ENCODE measurements at places on chromosomes 1 and 21. TPM values are rescaled to one million over a fixed set of nuclear protein-coding genes. Genes with fewer than 3 reads are reported as not detected.

DNA sequence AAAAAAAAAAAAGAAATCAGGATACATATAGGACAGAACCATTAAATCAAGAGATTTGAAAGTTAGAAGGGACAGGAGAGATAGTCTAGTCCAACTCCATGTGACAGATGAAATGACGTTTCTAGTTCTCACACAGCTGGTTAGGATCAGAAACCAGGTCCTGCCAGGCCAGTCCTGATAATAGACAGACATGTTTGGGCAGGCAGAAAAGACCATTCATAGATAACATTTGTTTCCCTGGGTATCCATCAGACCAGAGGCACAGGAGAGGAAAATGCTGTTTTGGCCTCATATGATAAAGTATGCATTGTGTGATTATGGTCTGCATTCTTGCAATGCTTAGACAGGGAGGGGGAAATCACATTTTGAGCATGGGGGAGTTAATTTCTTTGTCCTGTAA, 29.3 kb downstream of the ZBTB8B start:
- no peak for DNase-seq

- no peak for DNase-seq
Measured at GRCh38 chr1:160403244-160403643, 2.9 kb downstream of the VANGL2 start.

GRCh38 chr1:31891280-31891679, 46.9 kb downstream of the PTP4A2 start:
- no peak for DNase-seq

GRCh38 chr21:27329255-27329851, 362.5 kb upstream of the ADAMTS5 start:
- DNase-seq = no peak

DNA sequence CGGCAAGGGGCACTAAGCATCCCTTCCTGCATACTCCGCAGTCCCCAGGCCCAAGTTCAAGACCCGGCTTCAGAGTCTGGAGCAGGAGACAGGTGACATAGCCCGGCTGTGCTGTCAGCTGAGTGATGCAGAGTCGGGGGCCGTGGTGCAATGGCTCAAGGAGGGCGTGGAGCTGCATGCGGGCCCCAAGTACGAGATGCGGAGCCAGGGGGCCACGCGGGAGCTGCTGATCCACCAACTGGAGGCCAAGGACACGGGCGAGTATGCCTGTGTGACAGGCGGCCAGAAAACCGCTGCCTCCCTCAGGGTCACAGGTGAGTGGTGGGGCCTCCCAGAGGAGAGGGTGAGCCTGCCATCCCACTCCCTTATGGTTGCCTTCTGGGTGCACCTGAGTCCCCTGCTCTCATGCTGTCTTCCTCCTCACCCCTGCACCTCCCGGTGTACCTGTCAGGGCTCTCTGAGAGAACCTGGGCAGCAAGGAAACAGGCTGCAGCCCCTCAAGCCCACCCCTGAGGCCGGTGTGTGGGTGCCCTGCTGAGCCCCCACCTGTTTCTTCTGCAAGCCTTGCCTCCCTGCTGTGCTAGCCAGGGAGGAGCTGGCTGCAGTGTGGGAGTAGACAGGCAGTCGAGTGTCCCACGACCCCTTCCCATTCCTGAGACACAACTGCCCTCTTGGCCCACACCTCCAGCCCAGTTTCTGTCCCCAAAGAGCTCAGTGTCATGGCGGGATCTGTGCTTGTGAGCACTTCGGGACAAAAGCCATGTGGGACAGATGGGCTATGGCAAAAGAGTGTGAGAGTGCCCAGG, 99.2 kb downstream of the TRIM11 start:
- no peak for DNase-seq

- no peak for DNase-seq
Measured at GRCh38 chr1:207897188-207897587, 13.7 kb downstream of the CD34 start.

GRCh38 chr1:3885611-3886010, 14.5 kb downstream of the C1orf174 start:
- no peak for DNase-seq

DNA sequence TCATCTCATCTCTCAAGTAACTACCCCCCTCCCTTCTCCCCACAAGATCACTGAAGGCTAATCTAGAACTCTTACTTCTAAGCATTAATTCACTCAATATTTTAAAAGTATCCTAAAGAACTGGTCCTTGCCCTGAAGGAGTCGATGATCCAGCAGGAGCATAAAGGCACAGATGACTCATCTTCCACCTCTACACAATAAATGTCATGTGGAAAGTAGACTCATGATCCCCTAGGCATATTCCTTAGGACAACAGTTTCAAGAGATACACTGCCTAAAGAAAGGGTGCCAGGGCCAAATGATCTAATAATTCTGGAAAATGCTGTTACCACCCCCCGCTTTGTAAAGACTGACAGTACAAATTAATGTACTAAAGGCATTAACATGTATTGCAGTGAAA, 85.8 kb upstream of the DIRAS3 start:
- DNase-seq = no peak

- peak; percentile 89 for DNase-seq
Measured at GRCh38 chr1:36099681-36100341, 11.1 kb downstream of the ADPRS start.

GRCh38 chr1:12565966-12566352, 52.1 kb downstream of the DHRS3 start:
- no peak for DNase-seq

The MAB21L3 gene
- total RNA-seq = not detected

- DNase-seq = no peak
Measured at GRCh38 chr1:184060316-184060715, 8.8 kb downstream of the TSEN15 start.

DNA sequence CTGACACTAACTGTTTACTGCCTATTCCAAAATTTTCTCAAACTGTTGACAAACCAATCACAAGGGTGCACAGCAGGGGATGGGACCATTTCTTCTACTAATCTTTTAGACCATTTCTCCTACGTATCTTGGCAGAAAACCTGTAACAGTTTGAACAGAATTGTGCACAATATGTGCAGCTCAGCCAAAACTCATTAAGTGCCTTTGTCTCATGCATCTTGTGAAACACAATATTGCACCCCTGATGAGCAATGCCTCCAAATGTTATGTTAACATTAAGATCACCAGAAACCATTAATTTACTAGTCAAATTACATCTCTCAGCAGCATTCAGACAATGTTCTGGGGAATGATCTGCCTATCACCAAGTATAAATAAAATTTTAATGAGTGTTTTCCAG, 247.5 kb downstream of the NRIP1 start:
- DNase-seq = no peak

DNA sequence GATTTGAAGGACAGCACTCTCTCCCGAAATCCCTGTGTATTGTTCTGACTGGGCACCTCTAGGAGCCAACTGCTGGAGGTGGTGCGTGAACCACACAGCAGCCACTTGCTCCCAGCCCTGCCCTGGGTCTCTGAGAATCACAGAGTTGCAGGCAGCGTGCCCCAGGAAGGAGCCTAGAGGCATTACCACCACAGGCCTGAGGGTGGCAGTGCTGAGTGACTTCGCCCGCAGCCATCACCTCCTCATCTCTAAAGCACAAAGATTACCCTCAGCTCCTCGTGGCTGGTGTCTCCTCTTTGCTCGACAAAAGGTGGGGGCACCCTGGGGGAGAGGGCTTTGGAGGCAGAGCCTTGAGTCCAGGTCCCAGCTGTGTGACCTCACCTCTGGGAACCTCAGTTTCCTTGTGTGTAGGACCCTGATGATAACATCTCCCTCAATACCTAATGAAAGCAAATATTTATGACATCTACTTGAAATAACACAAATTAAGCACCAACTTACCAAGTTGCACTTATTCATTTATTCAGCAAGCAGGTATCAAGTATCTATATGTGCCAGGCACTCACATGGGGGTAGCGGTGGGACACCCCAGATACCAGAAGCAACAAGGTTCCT, 86.3 kb downstream of the VWA5B1 start:
- peak; percentile 68 for DNase-seq

The LAMC2 gene
- total RNA-seq = 4.0 TPM

- DNase-seq = no peak
Measured at GRCh38 chr1:8354038-8354437, 36.1 kb downstream of the SLC45A1 start.

The SCAF4 gene
- 15.4 TPM for total RNA-seq

- DNase-seq = no peak
Measured at GRCh38 chr1:169679692-169680091, 31.7 kb downstream of the SELL start.

- DNase-seq = peak; percentile 41
Measured at GRCh38 chr1:225462714-225463574, 35.1 kb upstream of the LBR start.

GRCh38 chr1:153375511-153375910, at the start of gene S100A12:
TSS of gene S100A12 (minus strand) at chr1:153375621. CDS start at chr1:153374592, 1,029 bp downstream.
- DNase-seq = no peak

The CELA3B gene
- total RNA-seq = not detected

- no peak for DNase-seq
Measured at GRCh38 chr21:44778499-44778911, 23.1 kb downstream of the UBE2G2 start.

GRCh38 chr1:114764689-114765088, 6.9 kb upstream of the CSDE1 start:
- no peak for DNase-seq

The RORC gene
- 15.4 TPM for total RNA-seq

DNA sequence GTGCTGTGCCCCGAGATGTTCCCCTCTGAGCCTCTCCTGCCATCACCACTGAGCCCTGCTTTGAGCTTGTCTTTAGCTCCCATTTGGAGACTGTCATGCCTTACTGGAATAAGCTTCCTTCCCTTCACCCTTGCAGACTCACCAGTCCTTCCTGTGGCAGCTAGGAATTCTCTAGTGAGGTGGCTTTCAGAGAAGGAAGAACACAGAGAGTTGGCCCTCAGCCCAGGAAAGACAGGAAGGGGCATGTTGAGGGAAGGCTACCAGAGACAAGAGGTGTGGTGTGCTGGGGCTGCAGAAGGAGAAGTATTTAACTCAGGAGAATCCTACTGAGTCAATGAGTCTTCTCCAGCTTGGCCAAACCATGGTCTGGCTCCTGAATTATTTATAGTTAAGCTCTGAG, 76.3 kb downstream of the UCK2 start:
- DNase-seq = no peak

DNA sequence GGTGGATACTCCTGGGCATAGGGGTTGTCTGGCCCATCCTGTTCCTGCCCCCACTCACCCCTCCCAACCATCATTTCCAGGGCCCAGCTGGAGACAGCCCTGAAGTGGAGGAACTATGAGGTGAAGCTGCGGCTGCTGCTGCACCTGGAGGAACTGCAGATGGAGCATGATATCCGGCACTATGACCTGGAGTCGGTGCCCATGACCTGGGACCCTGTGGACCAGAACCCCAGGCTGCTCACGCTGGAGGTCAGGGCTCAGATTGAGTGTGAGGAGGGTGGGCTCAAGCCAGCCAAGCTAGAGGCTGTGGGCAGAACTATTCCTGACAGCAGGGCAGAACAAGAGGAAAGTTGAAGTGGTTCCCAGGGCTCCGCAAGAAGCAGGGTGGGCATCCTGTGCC, 14.2 kb downstream of the RHOC start:
- no peak for DNase-seq

GRCh38 chr1:175462301-175463017, 269.9 kb upstream of the KIAA0040 start:
- no peak for DNase-seq

The IFNLR1 gene
- 2.8 TPM for total RNA-seq

- no peak for DNase-seq
Measured at GRCh38 chr1:226692823-226693222, 46.3 kb downstream of the ITPKB start.

Data from Right ventricle myocardium superior (tissue), 1 donor.